ENCODE measurements at places on chromosomes 6 and 20. TPM values are rescaled to one million over a fixed set of nuclear protein-coding genes. Genes with fewer than 3 reads are reported as not detected.

DNA sequence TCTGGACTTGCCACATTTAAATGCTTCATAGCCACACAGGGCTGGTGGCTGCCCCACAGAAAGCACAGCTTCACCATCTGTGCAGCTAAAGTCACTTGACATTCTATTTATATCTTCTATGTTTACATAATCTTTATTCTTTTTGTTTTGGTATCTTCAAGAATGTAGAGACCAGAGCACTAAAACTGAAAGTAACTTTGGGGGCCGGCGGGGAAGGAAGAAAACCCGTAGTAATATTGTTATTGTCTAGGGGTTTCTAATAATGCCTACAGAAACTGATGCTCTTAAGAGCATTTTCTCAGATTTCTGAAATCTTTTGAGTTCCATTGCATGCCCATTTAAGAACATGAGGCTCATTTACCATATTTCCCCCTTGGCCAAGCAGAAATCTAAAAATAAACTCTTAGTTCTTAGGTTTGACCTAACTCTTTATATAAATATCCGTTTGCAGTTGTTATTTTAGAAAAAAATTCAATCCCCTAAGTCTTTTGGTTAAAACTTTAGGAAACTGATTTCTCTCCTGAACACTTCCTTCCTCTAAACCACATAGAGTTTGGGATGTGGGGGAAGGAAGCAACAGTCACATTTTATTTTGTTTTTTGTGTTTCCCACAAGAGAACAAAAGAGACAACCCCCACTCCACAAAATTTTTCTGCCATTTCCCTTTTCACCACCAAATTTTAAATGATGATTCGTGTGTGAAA, 207.6 kb downstream of the OGFRL1 start:
- H3K4me1 ChIP-seq, result peaks cover 9% of the 10 kb centered on the region
- peak overlapping the region; percentile 70 for H3K27ac ChIP-seq
- no peaks in the 10 kb centered on the region for H3K36me3 ChIP-seq
- peak overlapping the region; percentile 34 for H3K4me3 ChIP-seq
- H3K27me3 ChIP-seq, result no peaks in the 10 kb centered on the region

DNA sequence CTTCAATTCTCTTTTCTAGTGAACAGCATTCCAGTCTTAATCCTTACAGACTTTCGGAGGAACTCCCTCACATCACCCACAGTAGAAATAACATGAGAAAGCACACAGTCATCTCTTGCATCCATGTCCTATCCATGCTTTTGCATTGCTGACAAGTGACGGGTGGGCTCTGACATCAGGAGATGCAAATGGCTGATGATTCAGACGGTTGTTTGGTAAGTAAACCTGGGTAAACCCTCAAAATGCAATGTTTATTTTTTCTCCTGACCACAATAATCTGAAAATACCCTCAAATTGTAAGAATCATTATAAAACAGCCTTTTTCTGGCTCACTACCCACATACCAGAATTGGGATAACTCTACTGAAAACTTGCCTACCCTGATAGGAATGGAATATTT, 792.0 kb downstream of the MAFB start:
- no peak for DNase-seq
- H3K27ac ChIP-seq, result no peak overlapping the region
- H3K36me3 ChIP-seq, result no peaks in the 10 kb centered on the region
- no peak overlapping the region for H3K4me3 ChIP-seq
- no peaks in the 10 kb centered on the region for H3K27me3 ChIP-seq

- H3K4me3 ChIP-seq, result no peak overlapping the region
- H3K27ac ChIP-seq, result no peak overlapping the region
- no peaks in the 10 kb centered on the region for H3K27me3 ChIP-seq
- peaks cover 60% of the 10 kb centered on the region for H3K4me1 ChIP-seq
Observed at GRCh38 chr6:3722785-3723184, 28.7 kb downstream of the PXDC1 start.

DNA sequence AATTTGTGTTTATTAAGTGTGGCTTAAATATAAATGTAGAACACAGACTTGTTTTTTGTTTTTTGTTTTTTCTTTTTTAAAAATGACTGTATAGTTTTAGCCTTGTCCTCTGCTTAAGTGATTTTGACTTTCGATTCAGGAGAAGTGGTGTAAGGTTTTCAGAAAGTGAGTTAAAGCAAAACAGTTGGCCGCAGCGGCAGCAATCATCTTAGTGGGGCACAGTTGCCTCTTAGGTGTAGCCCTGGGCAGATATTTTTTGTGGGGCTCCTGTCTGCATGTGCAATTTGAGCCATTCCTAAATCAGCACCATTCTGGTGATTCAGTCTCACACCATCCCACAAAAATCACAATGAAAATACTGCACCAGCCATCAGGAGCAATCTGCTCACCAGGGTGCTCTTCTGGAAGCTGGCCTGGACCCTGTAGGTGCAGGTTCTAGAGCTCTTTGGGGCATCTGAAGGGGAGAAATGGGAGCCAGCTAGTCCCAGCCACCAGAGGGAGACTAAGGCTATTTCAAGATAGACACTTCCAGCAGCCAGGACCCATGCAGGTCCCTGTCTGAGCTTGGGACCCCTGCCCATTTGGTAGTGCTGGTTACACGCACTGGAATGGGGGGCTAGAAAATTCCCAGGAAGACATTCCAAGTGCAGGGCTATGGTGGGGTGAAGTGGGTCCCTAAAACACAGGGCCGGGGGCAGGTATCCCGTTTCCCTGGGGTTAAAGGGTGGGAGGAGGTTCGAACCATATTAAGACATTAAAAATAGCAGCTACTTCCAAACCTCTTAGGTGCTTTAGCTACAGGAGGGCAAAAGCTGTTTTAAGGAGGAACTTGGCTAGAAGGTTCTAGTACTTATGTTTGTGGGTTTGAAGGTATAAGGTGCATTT, 156.6 kb downstream of the NFATC2 start:
- no peak overlapping the region for H3K4me3 ChIP-seq
- no peak for DNase-seq
- H3K27ac ChIP-seq, result no peak overlapping the region

The SLC35F1 gene
- 6.8 TPM for total RNA-seq

The RGS17 gene
- total RNA-seq, result 0.83 TPM

GRCh38 chr20:1909097-1909496, 13.9 kb downstream of the SIRPA start:
- H3K36me3 ChIP-seq, result no peaks in the 10 kb centered on the region
- H3K27me3 ChIP-seq, result no peaks in the 10 kb centered on the region
- H3K4me1 ChIP-seq, result no peaks in the 10 kb centered on the region
- DNase-seq, result no peak
- no peak overlapping the region for H3K27ac ChIP-seq

DNA sequence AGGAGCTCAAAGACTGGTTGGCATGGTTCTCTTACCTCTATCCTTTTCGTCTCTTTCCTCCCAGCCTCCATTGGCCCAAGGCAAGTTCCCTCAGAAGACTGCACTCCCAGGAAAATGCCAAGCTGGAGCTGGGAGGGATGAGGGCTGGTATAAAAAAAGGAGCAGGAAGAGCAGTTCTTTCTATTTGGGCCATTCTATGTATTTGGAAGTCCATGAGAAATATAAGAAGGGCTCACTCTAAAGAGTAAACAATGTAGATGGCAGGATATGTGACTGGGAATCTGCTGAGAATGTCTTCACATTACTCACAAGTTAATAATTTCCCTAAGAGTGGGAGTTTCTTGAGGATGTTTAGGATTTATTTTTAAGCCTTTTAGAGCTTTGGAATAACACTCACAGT, 36.6 kb upstream of the ADTRP start:
- no peak overlapping the region for H3K4me3 ChIP-seq
- no peaks in the 10 kb centered on the region for H3K27me3 ChIP-seq
- peak; percentile 60 for DNase-seq

The SYCP2 gene
- total RNA-seq, result 0.52 TPM

The NKX2-4 gene
- not detected for total RNA-seq

- peaks cover 3% of the 10 kb centered on the region for H3K36me3 ChIP-seq
- no peak overlapping the region for H3K27ac ChIP-seq
- H3K27me3 ChIP-seq, result no peaks in the 10 kb centered on the region
- H3K4me1 ChIP-seq, result peaks cover 40% of the 10 kb centered on the region
Observed at GRCh38 chr6:34319471-34319885, 70.7 kb upstream of the SMIM29 start.

DNA sequence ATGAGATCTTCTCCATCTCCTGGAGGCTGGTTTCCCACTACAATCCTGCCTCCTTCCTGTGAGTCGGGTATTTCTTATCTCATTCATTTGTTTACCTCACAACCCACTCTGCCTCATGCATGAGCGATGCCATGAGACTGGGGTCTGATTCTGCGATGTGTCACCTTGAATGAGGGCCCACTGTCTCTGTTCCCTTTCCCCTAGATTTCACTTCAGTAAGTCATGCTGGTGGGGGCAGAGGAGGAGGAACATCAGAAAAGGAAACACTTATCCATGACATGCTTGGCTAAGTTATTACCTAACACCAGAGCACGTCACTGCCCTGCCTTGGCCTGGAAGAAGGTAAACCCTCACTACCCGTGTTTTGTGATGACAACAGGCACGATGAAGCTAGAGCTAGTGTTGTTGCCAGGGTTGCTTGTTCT, 337.4 kb upstream of the PRDM1 start:
- no peaks in the 10 kb centered on the region for H3K27me3 ChIP-seq
- no peaks in the 10 kb centered on the region for H3K4me1 ChIP-seq
- H3K4me3 ChIP-seq, result no peak overlapping the region
- no peak overlapping the region for H3K27ac ChIP-seq
- H3K36me3 ChIP-seq, result no peaks in the 10 kb centered on the region

DNA sequence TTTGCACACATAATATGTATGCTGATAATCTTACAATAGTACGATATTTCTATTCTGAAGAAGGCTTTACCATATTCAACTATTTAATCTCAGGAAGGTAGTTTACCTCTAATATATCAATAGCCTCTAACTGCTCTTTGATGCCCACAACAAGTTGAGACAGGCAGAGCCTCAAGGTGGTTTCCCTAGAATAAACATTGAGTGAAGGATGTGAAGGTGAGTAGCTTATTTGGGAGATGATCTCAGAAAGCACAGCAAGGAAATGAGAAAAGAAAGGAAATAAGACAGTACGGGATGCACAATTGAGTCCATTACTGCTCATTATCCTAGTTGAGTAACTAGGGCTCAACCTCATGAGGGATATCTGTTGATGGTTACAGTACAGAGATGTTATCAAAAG, 638.4 kb downstream of the MAFB start:
- H3K36me3 ChIP-seq, result no peaks in the 10 kb centered on the region
- H3K4me3 ChIP-seq, result no peak overlapping the region
- no peaks in the 10 kb centered on the region for H3K4me1 ChIP-seq
- no peaks in the 10 kb centered on the region for H3K27me3 ChIP-seq

DNA sequence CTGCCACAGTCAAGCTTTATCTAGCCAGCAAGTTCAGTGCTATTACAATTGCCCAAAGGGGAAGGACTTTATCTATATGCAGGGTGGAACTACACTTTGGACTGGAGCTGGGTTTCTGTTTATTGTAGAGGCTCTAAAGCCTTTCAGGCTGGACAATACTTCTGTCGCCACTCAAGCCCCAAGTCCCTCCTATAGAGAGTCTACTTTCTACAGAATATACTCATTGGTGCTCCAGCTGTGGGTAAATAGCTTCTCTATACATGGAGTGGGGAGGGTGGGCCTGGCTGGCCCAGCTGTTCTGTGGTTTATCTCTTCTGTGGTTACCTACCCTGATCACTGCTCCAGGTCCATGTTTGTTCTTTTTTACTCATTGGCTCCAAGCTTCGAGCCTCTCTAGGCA, 151.8 kb upstream of the MYLIP start:
- H3K27me3 ChIP-seq, result no peaks in the 10 kb centered on the region
- no peak overlapping the region for H3K27ac ChIP-seq
- no peaks in the 10 kb centered on the region for H3K4me1 ChIP-seq
- no peak overlapping the region for H3K4me3 ChIP-seq
- no peaks in the 10 kb centered on the region for H3K36me3 ChIP-seq

- DNase-seq, result no peak
- H3K27ac ChIP-seq, result no peak overlapping the region
- H3K27me3 ChIP-seq, result no peaks in the 10 kb centered on the region
- no peak overlapping the region for H3K4me3 ChIP-seq
Observed at GRCh38 chr6:7812623-7813022, 86.7 kb downstream of the BMP6 start.

The LY6G6D gene
- not detected for total RNA-seq

The OR2H2 gene
- not detected for total RNA-seq

The PRDM13 gene
- not detected for total RNA-seq

- no peaks in the 10 kb centered on the region for H3K36me3 ChIP-seq
- H3K4me1 ChIP-seq, result no peaks in the 10 kb centered on the region
- DNase-seq, result no peak
- H3K4me3 ChIP-seq, result no peak overlapping the region
- no peak overlapping the region for H3K27ac ChIP-seq
Observed at GRCh38 chr20:33914919-33915318, 78.8 kb upstream of the RALY start.

The SLC22A2 gene
- 0.75 TPM for total RNA-seq

- no peak for DNase-seq
- H3K27me3 ChIP-seq, result no peaks in the 10 kb centered on the region
- peak overlapping the region; percentile 3 for H3K27ac ChIP-seq
- H3K4me1 ChIP-seq, result peaks cover 8% of the 10 kb centered on the region
- H3K4me3 ChIP-seq, result no peak overlapping the region
Observed at GRCh38 chr6:151374036-151374683, 17.2 kb downstream of the ZBTB2 start.

DNA sequence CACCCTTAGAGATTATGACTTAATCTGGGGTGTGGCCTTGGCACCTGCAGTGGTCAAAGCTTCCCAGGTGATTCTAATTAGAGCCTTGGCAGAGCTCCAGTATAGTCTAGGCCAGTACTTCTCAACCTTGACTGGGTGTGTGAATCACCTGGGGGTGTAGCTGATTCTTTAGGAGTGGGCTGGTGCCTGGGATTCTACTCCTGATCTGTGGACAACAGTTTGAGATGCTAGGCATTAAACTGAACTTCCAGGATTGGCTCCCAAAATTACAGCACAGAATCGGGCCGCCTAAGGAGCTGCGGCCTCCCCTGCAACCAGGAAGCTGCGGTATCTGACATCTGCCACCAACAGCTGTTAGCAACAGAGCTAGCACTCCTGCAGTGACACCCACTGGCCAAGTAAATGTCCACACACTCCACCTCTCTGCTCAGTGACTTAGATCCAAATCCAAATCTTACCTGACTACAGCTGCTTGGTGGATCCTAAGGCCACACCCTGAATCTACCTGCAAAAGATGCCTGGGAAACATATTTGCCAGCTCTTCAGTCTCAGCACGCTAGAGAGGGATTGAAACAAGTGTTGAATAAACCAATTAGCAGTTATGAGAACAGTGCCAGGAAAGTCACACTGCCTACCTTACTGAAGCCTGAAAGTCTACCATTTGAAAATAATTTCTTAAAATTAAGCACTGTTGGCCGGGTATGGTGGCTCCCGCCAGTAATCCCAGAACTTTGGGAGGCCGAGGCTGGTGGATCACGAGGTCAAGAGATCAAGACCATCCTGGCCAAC, 126.7 kb downstream of the UNC5CL start:
- H3K27me3 ChIP-seq, result no peaks in the 10 kb centered on the region
- no peak for DNase-seq
- H3K36me3 ChIP-seq, result no peaks in the 10 kb centered on the region
- no peak overlapping the region for H3K27ac ChIP-seq
- peaks cover 4% of the 10 kb centered on the region for H3K4me1 ChIP-seq

DNA sequence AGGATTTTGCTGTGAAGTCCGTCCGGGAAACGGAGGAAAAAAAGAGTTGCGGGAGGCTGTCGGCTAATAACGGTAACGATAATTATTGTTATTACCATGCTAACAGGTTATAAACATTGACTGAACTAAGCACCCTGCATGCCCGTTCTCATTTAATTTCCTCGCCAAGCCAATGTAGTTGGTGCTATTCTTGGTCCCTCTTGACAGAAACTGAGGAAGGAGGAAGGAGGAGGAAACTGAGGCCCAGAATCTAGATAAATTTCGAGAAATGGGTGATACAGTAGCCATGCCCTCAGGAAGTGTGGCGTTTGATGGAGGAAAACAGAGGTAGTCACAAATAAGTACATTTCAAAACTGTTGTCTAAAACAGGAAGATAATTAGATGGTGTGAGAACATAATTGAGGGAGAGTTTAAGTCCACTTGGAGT, 474 bp downstream of the TPX2 start:
- no peak overlapping the region for H3K27ac ChIP-seq
- no peaks in the 10 kb centered on the region for H3K36me3 ChIP-seq
- H3K4me1 ChIP-seq, result peaks cover 11% of the 10 kb centered on the region
- no peak for DNase-seq

Data from esophagus muscularis mucosa (tissue), 4 donors.